Stimulated activated CD4-positive, alpha-beta T cell treated with anti-CD3 and anti-CD28 coated beads, Interleukin-12 subunit alpha, Interleukin-12 subunit beta, amount 100 ng/mL, for 4 hours (primary cell): ENCODE measurements at places on chromosomes 5 and 9.

DNA sequence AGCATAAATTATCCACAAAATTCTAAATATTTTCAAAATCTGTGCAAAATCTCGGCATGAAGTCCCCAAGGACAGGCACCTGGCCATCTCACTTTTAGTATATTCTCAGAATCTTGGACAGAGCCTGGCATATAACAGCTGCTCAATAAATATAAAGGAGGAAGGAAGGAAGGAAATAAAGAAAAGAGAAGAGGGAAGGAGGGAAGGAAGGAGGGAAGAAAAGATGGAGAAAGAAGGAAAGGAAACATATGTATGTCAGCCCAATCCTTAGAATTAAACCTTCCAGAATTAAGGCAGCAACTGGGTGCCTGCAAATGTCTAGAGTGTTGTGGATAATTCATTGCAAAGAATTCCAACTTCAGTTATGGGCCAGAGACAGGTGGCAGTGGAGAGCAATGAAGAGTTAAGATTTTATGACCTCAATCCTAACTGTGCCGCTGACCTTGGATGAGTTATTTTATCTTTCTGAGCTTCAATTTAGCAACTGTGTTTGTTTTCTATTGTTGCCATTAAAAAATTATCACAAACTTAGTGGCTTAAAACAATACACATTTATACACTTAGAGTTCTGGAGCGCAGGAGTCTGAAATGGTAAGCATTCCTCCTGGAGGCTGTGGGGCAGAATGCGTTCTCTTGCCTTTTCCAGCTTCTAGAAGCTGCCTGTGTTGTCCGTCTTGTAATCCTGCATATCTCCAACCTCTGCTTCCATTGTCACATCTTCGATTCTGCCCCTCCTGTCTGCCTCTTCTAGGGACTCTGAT lies 200.9 kb upstream of the MSX2 start:
- no peak for DNase-seq

DNA sequence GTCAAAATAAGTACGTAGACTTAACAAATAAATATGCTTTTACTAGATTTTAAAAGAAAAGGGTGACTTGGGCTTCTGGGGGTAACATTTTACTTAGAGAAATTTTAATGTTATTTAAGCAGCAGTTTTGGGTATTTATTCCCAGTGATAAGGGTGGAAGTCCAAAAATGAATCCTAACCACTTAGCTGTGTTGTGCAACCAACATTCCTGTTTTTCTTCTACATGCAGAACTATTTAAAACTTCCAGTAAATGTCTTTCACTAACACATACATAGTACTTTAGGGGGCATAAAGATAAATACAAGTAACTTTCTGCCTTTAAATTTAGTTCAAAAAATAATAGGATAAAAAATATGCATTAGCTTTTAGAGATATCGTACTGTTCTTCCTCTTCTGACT lies 436.7 kb downstream of the CTNND2 start:
- DNase-seq = no peak

DNA sequence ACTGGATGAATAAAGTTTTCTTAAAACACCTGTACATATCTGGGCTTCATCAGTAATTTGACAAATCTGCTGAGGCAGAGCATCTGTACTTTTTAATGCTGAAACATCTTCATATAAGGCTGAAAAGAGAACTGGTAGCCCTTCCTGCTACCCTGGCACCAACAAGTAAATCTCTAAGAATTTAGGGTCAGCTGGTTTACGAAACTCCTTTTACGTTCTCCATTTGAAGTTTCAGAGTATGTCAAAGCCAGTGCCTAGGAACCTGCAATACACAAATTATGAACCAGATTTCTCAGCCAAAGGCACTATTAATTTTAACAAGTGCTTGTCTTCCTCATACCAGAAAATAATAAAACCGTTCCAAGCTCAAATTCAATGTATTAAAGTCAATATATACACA lies 3.8 kb downstream of the ZFAND5 start:
- DNase-seq = no peak

DNA sequence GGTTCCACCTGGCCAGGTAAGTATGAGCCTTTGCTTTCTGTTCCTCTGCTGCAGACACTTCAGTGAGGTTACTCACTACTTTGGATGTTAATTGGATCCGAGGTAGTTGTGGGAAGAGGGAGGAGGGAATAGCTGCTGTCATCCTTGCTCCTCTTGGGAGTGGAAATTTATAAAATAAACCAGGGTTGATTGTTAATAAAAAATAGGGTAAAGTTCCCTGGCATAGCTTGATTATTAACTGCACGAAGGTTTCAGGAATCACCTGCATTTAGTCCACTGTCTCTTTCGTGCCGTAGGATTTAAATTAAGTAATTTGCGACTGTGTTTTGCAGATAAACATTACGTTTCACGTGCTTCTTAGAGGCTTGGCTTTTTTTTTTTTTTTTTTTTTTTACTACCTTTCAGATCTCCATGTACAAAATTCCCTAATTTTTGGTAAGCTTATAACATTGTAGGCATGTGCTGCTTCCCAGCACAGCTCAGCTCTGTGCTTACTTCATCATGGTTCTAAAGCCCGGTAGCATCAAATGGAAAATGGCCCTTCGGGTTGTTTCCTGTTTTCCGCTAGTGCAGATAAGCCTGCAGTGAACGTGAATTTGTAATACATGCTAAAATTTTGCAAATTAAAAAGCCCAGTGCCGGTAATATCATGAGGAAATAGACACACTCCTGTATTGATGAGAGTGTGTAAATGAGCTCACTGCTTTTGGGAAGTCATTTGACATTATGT lies 26.9 kb upstream of the LTC4S start:
- no peak for DNase-seq

DNA sequence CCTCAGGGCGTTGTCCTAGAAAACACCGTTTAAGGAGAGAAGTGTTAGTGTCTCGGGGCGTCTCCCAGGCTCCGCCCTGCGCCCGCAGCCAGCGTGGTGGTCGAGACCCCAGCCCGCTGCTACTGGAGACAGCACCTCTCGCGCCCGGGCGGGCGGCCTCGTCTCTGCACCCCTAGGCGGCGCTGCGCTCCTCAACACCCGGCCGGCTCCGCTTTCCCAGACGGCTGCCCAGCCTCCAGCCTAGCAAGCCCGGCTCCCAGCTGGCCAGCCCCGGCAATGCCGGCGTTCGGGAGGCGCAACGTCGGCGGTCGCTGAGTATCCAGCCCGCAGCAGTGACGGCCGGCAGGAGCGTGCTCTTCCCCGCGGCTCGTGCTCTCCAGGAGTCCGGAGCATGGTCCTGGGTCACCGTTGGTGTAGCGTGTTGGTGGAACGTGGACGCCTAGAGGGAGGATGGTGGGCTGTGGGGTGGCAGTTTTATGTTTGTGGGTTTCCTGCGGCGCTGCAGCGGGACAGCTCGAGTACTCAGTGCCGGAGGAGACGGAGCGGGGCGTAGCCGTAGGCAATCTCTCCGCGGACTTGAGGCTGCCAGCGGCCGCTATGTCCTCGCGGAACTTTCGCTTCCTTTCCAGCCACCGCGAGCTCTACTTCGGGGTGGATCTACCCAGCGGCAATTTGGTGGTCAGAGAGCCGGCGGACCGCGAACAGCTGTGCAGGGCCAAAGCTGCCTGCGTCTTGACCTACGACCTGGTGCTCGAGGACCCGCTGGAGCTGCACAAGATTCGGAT lies 536 bp downstream of the PCDHAC1 start:
- DNase-seq = peak; percentile 23

DNA sequence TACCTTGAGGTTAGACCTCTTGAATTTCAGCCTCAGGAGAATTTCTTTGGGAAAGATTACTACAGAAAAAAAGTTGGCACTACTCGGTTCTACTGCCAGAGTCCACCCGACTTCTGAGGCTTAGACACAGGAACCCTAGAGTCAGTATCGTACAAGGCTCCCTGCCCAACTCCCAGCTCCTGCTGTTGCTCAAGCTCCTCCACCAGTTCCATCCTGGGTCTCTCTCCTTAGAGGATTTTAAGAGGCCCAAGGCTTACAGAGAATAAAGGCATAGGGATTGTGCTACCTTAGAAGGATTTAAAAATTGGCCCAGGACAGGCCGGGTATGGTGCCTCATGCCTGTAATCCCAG lies 29.0 kb upstream of the SSBP2 start:
- no peak for DNase-seq

GRCh38 chr5:87002485-87002884 lies 265.2 kb upstream of the RASA1 start:
- DNase-seq = no peak

- no peak for DNase-seq
Measured at GRCh38 chr5:115588640-115589039, 13.6 kb downstream of the TICAM2 start.

DNA sequence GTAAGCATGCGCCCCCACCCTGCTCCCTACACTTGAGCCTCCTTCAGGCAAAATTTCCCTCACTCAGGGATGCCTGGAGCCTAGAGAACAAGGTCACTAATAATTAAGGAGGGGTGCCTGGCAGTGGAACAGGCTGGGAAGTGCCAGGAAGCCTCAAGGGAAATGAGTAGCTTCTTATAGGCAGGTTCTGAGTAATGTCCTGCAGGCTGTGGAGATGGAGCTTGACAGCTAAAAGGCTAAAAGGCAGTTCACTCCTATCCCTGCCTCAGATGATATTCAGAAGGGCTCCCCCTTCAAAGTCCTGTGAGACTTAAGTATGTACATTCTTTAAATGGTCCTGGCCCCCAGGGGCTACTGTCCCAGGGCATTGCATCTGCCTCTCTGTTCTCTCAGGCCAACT lies 65.5 kb upstream of the SMIM32 start:
- no peak for DNase-seq

DNA sequence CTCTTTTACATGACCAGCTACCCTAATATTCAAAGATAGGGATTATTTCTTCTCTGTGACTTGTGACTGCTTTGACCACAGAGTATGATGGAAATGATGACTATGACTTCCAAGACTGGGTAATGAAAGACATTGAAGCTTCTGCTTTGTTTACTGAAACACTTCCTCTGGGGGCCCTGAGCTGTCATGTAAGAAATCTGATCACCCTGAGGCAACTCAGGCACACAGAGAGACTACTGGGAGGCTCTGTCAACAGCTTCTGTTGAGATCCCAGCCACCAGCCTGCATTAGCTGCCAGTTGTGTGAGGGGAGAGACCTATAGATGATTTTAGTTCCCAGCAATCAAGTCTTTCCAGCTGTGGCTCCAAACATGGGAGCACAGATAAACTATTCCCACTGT lies 76.5 kb downstream of the KCTD16 start:
- no peak for DNase-seq

DNA sequence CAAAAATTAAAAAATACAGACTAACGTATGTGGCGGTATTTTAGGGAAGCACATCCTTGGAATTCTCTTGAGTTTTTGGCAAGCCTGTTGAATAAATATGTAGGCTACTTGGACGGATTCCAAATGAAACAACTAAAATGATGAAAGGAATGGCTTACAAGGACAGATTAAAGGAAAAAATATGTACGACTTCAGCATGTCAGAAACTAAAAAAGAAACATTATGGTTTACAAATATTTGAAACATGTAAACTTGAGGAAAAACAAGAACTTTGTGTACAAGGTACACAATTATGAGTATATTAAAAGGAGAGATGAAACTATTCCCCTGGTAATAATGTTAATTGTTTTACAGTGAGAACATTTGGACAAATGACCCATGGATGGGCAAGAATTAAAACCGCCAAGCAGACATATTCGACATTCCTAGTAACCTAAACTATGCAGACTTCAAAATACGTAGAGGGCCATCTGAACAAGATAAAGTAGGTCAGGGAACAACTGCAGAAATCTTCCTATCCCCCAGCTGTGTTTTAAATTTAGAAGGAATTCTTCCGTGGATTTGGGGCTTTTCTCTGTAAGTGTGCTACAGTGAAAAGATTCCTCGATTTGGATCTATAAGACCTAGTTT lies 12.5 kb downstream of the EDIL3 start:
- DNase-seq = no peak

DNA sequence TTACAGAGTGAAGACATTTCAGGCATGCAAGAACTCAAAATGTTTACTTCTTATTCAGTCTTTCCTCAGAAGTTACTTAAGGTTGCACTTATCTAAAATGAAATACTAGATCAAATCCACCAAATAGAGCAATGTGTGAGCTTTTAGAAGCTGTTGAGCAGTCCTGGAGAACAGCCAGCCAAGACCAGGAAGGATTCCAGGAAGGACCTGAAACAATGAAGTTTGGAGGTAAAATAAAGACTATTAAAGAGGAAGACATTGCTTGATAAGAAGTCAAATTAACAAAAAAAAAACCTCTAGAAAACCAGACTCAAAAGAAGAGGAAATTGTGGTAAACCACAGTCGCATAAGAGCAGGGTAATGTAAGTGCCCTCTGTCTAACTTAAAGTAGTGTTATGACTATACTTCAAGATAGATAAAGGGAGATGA lies 156.2 kb upstream of the S1PR3 start:
- no peak for DNase-seq

GRCh38 chr5:173547579-173547978 lies 68.9 kb downstream of the BOD1 start:
- no peak for DNase-seq

- no peak for DNase-seq
Measured at GRCh38 chr9:127119320-127119709, 3.1 kb downstream of the ANGPTL2 start.

- no peak for DNase-seq
Measured at GRCh38 chr5:152202321-152202720, 202.8 kb downstream of the NMUR2 start.

DNA sequence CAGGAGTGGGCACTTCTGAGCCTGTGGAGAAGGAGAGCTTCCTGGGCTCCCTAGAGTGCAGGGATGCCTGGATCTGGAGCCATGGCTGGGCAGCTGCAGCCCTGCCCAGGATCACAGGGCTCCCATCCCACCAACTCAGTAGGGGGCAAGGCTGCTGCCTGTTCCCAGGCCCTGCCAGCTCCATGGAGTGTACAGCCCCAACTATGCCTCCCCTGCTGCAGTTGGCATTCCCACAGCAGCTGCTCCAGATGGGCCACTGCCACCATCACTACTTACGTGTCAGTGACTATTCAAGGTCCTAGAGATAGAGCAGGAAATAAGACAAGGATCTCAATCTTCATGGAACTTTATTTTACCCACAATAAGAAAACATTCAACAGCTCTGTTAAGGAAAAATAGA lies 107.1 kb upstream of the TNPO1 start:
- no peak for DNase-seq

DNA sequence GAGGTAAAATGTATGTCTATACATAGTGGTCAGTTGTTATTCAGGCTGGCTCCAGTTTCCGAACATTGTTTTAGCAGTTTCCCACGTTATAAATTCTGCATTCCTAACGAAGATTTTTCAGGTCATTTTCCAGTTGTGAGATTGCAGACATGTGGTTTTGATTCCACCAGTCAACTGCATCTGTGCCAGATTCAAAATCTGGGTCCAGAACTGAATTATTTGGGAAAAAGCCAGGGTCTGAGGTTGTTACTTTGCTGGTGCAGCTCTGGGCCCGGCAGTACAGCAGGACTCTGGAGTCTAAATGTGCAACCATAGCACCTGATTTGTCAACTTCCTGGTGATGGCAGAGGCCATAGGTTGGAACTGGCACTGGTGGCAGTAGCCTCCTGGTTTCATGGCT lies 105.7 kb upstream of the MEGF10 start:
- DNase-seq = no peak

DNA sequence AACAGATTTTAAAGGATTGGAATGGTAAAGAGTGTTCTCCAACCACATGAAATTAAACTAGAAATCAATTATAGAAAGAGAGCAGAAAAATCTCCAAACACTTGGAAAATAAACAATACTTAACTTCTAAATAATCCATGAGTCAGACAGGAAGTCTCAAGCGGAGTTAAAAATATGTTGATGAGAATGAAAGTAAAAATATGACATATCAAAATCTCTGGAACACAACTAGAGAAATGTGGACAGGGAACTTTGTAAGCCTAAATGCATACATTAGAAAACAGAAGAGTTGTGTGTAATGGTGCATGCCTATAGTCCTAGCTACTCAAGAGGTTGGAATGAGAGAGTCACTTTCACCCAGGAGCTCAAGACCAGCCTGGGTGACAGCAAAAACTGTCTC lies 47.9 kb upstream of the ZNF618 start:
- DNase-seq = no peak

- no peak for DNase-seq
Measured at GRCh38 chr9:93295456-93296076, 111.6 kb downstream of the WNK2 start.
